ENCODE measurements at places on chromosomes 7 and 10. TPM values are rescaled to one million over a fixed set of nuclear protein-coding genes. Genes with fewer than 3 reads are reported as not detected.

HPSE2 gene
- total RNA-seq: not detected

LBX1 gene
- total RNA-seq: not detected

AGAP9 gene
- total RNA-seq: 2.3 TPM

ZDHHC4 gene
- 35.9 TPM for total RNA-seq

ADRA2A gene
- 0.64 TPM for total RNA-seq

GNG11 gene
- 20.3 TPM for total RNA-seq

TMEM236 gene
- total RNA-seq: 0.30 TPM

TFPI2 gene
- total RNA-seq: 1.4 TPM

INHBA gene
- 1.5 TPM for total RNA-seq

PTPRN2 gene
- 1.3 TPM for total RNA-seq

HOXA9 gene
- not detected for total RNA-seq

YWHAG gene
- 238 TPM for total RNA-seq

GFRA1 gene
- total RNA-seq: 6.7 TPM

CPXM2 gene
- total RNA-seq: 4.1 TPM

ADD3 gene
- 117 TPM for total RNA-seq

PRKG1 gene
- total RNA-seq: 24.9 TPM

SFXN4 gene
- total RNA-seq: 43.0 TPM

TAC1 gene
- not detected for total RNA-seq

RAB19 gene
- total RNA-seq: not detected

MACC1 gene
- 0.05 TPM for total RNA-seq

PRDX3 gene
- total RNA-seq: 288 TPM

CYP2C8 gene
- not detected for total RNA-seq

TAS2R41 gene
- not detected for total RNA-seq
